Panc1 (cell line): ENCODE measurements at places on chromosomes 5 and 9. TPM values are rescaled to one million over a fixed set of nuclear protein-coding genes. Genes with fewer than 3 reads are reported as not detected.

The PCDHB16 gene
- 1.8 TPM for total RNA-seq

GRCh38 chr5:8399471-8399870 is 530.5 kb downstream of the MTRR start:
- DNase-seq: no peak

The TMC1 gene
- 0.36 TPM for total RNA-seq

DNA sequence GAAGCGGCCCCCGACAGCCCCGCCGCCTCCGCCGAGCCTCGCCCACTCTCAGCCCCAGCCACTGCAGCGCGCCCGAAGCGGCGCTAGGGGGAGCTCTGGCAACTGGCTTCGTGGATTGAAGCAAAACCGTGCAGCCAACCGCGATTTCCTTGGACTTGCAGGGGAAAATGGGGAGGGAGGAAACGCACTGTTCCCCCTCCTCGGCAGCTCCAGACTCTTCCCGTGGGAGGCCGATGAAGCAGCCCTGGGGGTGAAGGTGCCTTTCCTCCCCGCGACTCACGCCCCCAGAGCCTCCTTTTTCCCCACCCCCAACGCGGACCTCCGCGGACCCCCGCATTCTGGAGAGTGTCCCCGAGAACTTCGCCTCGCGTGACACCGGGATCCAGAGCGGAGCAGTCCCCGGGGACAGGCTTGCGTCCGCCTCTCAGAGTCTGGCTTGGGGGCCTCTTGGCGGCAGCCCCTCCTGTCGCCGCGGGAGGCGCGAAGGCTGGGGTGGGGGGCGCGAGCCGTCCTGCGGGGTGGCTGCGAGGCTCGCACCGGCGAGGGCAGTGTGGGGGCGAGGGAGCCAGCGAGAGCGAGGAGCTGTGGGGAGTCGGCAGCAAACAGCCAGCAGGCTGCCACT is 3.8 kb downstream of the IER5L start:
- no peak for DNase-seq

DNA sequence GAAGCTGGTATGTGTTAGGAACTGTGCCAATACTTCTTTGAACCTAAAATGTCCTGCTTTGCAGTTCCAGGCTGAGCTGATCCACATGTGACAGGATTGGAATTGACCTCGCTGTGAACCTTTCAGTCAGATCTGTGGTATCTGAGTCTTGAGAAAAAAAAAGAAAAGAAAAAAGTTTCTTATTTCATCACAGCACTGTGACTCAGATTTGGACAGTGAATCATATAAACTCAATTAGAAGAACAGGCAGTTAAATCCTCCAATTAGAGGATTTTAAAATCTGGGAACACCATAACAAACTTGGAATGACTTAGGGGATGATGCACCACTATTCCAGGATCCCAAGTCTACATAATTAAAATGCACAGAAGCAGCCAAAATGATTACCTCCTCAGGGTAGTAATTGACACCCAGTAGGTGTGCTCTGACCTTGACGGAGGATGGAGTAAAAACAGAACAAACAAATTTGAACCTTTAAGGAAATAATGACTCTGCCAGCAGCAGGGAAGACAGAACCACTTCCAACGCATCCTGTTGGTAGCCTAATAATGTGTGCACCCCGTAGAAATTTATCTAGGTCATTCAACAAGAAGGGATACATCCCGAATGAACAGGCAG is 57.8 kb upstream of the RAI14 start:
- peak; percentile 83 for DNase-seq

The NR5A1 gene
- 2.5 TPM for total RNA-seq

- DNase-seq: no peak
Measured at GRCh38 chr5:35218981-35219380, 11.3 kb downstream of the PRLR start.

GRCh38 chr9:122394265-122395125 is 23.7 kb downstream of the PTGS1 start:
- no peak for DNase-seq

The GLIPR2 gene
- total RNA-seq: 4.9 TPM

- no peak for DNase-seq
Measured at GRCh38 chr5:35274839-35275509, 44.7 kb upstream of the PRLR start.

DNA sequence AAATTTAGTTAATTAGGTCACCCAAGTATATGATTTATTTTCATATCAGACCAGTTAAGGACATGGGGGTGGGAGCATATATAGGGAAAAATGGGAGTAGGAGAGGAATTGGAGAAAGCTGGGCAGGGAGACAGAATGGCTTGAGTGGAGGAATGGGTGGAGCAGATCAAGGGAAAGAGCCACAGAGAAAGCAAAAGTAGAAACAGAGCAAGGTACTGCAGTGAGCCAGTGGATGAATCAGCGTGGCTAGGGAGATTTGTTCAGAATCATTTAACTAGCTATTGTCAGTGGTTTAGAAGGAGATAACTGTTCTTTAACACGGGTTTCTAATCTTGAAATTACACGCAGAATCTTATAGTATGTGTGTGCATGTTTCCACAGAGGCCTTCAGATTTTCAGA is 37.4 kb downstream of the SNX24 start:
- DNase-seq: no peak

DNA sequence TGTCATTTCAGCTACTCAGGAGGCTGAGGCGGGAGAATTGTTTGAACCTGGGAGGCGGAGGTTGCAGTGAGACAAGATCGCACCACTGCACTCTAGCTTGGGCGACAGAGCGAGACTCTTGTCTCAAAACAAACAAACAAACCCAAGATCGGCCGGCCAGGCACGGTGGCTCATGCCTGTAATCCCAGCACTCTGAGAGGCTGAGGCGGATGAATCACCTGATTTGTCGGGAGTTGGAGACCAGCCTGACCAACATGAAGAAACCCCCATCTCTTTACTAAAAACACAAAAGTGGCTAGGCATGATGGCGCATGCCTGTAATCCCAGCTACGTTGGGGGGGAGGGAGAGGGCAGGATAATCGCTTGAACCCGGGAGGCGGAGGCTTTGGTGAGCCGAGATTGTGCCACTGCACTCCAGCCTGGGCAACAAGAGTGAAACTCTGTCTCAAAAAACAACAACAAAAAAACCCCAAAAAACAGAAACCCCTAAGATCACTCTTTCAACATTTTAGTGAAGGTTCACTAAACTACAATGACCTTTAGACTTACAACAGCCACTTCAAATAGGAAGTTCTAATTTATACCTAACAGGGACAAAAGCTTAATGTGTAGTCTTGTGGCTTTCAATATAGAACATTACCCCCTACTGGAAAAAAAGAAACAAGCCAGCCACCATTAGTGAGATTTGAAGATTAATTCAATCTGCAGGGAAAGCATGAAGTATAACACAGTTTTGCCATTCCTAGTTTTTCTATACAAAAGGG is 7.0 kb downstream of the HSPA9 start:
- no peak for DNase-seq

DNA sequence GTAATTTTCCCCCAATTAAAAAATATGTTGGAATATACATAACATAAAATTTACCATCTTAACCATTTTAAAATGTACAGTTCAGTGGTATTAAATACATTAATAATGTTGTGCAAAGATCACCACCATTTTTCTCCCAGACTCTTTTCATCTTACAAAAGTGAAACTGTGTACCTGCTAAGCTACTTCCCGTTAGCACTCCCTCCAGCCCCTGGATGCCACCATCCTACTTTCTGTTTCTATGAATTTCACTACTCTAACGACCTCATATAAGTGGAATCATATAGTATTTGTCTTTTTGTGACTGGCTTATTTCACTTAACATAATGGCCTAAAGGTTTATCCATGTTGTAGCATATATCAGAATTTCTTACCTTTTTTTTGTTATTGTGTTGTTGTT is 112.9 kb downstream of the HSPA4 start:
- no peak for DNase-seq
